Stimulated activated CD8-positive, alpha-beta memory T cell treated with anti-CD3 and anti-CD28 coated beads, Interleukin-15, amount 100 ng/mL, for 1 hour (primary cell): ENCODE measurements at places on chromosomes 16 and 17.

- no peak for DNase-seq
These were observed 96.3 kb upstream of the ZNF469 start for GRCh38 chr16:88286301-88286923.

- no peak for DNase-seq
These were observed 24.7 kb downstream of the KDM8 start for GRCh38 chr16:27228045-27228444.

DNA sequence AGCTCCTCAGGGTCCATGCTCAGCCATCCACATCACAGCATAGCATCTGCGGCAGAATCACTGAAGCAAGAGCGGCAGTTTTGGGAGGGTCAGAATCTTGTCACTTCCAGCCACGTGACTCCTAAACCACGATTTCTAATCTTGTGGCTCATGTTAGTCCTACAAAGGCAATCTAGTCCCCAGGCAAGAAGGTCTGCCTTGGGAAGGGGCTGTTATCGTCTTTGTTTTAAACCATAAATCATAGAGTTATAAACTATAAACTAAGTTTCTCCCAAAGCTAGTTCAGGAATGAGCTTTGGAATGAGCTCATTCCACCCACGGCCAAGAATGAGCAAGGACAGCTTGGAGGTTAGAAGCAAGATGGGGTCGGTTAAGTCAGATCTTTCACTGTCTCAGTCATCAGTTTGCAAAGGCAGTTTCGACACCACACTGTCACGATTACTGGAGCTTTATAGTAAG is 20.8 kb upstream of the DNAH17 start:
- no peak for DNase-seq

- DNase-seq, result no peak
These were observed 46.0 kb downstream of the HNF1B start for GRCh38 chr17:37698911-37699255.

DNA sequence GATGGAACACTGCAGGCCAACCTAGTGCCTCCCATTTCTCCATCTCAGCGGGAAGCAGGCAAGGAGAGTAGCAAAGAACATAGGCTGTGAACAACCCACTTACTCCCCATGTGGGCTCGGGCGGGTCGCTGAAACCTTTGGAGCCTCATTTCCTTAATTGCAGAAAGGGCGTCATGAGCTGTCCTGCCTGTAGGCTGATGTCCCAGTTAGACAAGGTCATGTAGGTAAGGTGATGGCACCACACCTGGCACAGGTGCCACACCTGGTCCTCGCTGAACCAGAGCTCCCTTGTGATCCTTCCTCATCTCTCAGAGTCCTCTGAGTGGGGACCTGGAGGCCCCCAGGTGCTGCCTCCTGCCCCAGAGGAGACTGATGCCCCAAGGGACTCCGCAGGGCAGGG is 22.9 kb downstream of the ABCC3 start:
- DNase-seq, result no peak

- no peak for DNase-seq
These were observed 83.9 kb downstream of the SPECC1 start for GRCh38 chr17:20092973-20093626.

DNA sequence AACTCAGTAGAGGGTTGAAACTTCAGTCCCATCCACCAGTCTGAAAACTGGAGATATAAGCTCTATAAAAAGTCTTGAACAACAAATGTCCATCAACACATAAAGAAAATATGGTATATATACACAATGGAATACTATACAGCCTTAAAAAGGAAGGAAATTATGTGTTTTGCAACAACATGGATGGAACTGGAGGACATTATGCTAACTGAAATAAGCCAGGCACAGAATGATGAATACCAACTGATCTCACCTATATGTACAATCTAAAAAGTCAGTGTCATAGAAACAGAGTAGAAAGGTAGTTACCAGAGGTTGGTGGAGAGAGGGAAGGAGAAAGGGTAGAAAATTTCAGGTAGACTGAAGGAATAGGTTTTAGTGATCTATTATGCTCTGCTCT is 438.1 kb downstream of the CA10 start:
- DNase-seq, result no peak

DNA sequence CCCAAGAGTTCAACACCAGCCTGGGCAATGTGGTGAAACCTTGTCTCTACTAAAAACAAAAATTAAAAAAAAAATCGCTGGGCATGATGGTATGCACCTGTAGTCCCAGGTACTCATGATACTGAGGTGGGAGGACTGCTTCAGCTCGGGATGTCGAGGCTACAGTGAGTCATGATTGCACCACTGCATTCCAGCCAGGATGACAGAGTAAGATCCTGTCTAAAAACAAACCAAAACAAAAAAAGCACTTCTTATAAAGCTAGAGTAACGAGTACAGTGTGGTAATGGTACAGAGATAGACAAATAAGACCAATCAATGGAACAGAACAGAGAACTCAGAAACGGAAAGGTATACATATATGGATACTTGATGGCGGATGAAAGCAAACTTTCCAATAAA is 4.4 kb downstream of the NSMCE1 start:
- no peak for DNase-seq

DNA sequence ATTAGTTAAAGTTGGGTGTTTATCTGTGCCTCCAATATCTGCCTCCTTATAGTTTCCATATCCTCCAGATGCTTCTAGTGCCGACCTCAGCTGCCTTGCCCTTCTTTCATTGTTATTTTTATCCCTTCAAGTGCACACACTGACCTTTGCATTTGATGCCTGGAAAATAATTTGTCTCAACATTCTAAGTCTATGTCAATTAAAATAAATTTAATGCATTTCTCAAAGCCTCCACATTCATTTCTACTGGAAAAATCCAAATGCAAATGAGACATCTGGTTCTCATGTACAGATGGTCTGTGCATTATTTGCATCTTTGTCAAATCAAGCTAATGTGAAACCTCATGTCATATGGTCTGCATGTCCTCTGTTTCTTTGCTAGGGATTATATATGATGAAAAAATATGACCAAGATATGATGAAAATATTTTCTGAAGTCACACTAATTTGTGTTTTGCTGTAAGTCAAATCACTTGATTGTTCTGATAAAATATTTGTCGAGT is 61.4 kb downstream of the TMEM100 start:
- no peak for DNase-seq

- no peak for DNase-seq
These were observed 150.1 kb downstream of the IRF8 start for GRCh38 chr16:86048882-86049585.

- DNase-seq, result no peak
These were observed 13.4 kb upstream of the TAOK1 start for GRCh38 chr17:29376667-29377270.

GRCh38 chr17:49117587-49118230 is 14.9 kb upstream of the B4GALNT2 start:
- DNase-seq, result no peak

- no peak for DNase-seq
These were observed 236.7 kb upstream of the GOT2 start for GRCh38 chr16:58970775-58971174.
